ENCODE measurements at places on chromosomes 16 and 17.

DNA sequence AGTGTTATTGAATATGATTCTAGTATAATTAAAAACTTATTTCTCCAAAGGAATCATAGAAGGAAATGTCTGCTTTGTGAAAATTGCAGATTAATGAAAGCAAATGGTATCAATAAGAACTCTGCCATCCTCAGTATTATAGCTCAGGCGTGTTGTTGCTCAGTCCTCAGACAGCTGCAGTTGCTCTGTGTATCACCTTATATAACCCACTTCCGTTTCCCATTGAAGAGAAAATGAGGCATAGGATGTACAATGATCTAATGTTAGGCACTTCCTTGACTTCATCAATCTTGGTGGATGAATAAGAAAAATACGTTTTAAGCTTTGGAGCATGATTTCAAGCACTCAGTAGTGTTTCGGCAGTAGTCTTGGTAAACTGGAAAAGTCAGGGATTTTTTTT, 14.1 kb downstream of the MFSD11 start:
- peak; percentile 31 for DNase-seq

- peak; percentile 73 for DNase-seq
Measured at GRCh38 chr16:66988197-66988788, at the start of gene CES4A. TSS of gene CES4A (plus strand) at chr16:66988589. CDS start at chr16:66988773, 184 bp downstream.

DNA sequence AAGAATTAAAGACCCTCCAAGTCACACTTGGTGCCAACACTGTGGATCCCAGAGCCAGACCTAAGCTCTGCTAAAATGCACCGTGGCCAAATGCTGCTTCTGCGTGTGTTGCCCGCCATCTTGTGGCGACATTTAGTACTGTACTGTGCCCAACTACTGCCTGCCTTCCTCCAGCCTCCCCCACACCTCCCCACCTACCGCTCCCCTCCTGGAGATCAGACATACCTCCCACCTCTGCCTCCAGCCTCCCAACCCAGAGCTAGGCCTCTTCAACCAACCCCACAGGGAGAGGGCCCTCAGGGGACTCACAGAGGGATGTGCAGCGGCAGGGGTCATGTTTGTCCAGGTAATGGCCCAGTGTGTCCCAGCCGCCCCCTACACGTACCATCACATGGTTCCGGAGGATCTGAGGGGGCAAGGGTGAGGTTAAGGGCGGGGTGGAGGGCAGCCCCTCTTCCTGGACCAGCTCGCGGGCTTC, 5.5 kb downstream of the GAS2L2 start:
- peak; percentile 75 for DNase-seq

DNA sequence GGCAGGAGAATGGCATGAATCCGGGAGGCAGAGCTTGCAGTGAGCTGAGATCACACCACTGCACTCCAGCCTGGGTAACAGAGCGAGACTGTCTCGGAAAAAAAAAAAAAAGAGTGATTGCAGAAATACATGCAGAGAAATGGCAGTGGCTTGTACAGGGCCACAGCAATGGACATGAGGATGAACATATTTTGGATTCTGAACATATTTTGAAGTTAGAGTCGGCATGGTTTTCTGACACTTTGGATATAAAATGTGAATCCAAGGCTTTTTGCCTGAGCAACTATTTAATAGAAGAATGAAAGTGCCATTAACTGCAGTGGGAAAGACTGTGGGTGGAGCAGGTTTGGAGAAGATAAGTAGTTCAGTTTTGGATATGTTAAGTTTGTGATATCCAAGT, 35.8 kb downstream of the CPD start:
- peak; percentile 19 for DNase-seq

- no peak for DNase-seq
Measured at GRCh38 chr17:3503285-3503684, 27.5 kb downstream of the ASPA start.

- DNase-seq, result no peak
Measured at GRCh38 chr17:36593656-36594316, 2.1 kb downstream of the DHRS11 start.

DNA sequence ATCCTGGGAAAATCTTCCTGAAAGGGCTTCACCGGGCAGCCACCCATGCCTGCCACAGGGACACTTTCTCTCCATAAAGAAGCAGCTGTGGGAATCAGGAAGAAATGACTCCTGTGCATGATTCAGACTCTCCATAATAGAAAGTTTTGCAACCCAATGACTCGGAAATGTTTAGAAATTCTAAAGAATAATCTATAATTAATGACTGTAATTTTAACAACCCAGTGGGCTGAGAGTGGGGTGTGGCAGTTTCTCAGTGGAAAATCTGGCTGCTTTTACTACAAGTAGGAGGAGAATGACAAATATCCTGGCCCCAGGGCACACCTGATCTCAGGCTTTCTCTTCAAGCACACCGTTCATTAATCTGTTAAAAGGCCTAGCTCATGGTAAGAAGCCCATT, 25.7 kb downstream of the IRF8 start:
- no peak for DNase-seq

DNA sequence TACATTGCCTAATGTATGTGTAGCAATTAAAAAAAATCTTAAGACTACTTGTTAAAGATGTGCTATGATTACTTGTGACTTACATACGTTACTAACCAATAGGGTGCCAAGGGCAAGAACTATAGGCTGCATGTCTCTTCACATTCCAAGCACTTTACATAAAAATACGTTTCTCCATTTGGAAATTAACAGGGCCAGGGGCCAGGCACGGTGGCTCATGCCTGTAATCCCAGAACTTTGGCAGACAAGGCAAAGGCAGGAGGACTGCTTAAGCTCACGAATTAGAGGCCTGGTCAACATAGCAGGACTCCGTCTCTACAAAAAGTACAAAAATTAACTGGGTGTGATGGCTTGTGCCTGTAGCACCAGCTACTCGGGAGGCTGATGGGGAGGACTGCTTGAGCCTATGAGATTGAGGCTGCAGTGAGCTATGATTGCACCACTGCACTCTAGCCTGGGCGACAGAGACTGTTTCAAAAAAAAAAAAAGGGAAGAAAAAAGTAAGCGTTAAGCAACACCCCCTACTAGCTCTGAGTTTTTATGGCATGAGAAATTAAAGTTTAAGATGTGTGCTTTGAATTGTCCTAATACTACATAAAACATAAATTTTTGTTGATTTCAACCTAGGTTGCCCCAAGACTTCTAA, 12.3 kb downstream of the PSMD12 start:
- DNase-seq, result no peak

DNA sequence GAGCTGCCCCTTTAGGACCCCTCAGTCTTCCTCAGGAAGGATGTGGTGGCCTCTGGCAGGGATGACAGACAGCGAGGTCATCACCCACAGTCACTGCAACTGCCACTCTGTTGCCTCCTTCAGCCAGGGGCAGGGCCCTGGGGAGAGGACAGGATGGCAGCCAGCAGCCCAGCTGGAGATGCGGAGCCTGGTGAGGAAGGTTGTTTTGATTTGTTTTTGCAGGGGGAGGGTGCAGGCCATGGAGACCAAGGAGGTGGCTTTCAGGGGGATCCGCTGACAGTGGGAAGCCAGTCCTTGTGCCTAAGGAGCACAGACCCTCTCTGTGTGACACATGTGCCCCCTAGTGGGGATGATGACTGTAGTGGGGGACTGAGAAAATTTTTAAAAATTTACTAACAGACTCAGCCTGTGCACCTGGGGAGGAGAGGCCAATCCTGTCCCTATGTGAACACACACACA, 7.4 kb downstream of the PRCD start:
- peak; percentile 85 for DNase-seq
